Pons (tissue), 1 donor: ENCODE measurements at places on chromosomes 3 and 15.

GRCh38 chr3:101155825-101156224 lies 162.6 kb upstream of the ABI3BP start:
- DNase-seq: no peak

- peak; percentile 85 for DNase-seq
Measured at GRCh38 chr3:49248840-49249227, 28.2 kb downstream of the C3orf62 start.

DNA sequence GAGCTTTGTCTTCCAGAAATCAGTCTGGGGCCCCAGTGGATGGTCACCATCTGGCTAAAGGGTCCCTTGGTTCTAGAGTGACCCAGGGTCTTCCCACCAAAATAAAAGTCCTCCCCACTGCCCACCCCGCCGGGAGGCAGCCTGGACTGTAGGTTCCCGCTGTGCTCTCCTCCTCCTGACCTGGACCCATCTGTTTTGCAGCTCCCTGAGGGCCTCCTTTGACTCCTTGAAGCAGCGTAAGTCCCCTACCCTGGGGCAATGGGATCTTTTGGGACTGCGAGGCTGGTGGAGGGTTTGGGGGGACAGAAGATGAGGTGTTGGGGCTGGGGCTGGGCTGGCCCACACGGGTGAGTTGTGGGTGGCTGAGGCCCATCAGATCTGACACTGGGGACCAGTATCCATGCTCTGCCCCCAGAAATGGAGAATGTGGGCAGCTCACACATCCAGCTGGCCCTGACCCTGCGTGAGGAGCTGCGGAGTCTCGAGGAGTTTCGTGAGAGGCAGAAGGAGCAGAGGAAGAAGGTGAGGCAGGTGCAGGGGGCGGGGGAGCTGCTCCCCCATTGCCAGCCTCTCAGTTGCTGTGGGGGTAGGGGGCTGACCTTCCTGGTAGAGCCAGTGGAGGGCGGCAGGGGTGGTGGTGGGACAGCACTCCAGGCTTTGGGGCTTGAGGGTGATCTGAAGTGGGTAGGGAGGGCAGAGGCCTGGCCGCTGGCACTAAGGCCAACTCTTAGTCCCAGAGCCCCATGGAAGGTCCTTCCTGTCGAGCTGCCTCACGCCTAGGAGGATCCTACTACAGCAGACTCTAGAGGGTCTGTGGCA lies 30.4 kb downstream of the PSTPIP1 start:
- DNase-seq: no peak

- DNase-seq: no peak
Measured at GRCh38 chr3:195551381-195551978, 8.4 kb upstream of the PPP1R2 start.

GRCh38 chr3:184361532-184361931 lies at the start of the genes CLCN2 and POLR2H:
CLCN2 (minus strand) TSS chr3:184361605; CDS start chr3:184361479, 126 bp downstream.
POLR2H (plus strand) TSS chr3:184361710; CDS start chr3:184363493, 1,783 bp downstream.
- DNase-seq: peak; percentile 70

GRCh38 chr3:66041116-66041515 lies 2.4 kb upstream of the MAGI1 start:
- DNase-seq: no peak

- no peak for DNase-seq
Measured at GRCh38 chr3:147117631-147118030, 288.7 kb downstream of the ZIC4 start.

- DNase-seq: no peak
Measured at GRCh38 chr15:29813009-29813408, 9.3 kb downstream of the TJP1 start.

DNA sequence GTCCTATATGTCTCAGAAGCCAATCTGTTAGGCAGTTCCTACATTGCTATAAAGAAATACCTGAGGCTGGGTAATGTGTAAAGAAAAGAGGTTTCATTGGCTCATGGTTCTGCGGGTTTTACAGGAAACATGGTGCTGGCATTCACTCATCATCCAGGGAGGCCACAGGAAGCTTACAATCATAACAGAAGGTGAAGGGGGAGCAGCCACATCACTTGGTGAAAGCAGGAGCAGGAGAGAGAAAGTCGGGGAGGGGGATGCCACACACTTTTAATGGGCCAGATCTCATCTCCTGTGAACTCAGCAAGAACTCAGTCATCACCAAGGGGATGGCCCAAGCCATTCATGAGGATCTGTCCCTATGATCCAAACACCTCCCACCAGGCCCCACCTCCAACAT lies 9.1 kb downstream of the SLC49A4 start:
- DNase-seq: no peak
